ENCODE measurements at places on chromosomes 1 and 21.
A peak's percentile ranks its signal among the peaks of the same experiment; 100 is the strongest.

DNA sequence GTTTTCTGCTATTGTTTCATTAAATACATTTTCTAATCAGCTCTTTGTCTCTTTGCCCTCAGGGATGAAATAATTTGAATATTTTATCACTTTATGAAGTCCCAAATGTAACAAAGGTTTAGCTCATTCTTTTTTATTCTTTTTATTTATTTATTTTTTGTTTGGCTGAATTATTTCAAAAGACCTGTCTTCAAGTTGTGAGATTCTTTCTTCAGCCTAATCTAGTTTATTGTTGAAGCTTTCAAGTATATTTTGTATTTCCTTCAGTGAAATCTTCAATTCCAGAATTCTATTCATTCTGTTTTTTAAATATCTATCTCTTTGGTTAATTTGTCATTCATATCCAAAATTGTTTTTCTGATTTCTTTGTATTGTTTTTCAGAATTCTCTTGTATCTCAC is 10.8 kb downstream of the LY9 start:
- no peak for DNase-seq

- no peak for DNase-seq
These were observed 15.4 kb downstream of the PDXK start for GRCh38 chr21:43734131-43734927.

DNA sequence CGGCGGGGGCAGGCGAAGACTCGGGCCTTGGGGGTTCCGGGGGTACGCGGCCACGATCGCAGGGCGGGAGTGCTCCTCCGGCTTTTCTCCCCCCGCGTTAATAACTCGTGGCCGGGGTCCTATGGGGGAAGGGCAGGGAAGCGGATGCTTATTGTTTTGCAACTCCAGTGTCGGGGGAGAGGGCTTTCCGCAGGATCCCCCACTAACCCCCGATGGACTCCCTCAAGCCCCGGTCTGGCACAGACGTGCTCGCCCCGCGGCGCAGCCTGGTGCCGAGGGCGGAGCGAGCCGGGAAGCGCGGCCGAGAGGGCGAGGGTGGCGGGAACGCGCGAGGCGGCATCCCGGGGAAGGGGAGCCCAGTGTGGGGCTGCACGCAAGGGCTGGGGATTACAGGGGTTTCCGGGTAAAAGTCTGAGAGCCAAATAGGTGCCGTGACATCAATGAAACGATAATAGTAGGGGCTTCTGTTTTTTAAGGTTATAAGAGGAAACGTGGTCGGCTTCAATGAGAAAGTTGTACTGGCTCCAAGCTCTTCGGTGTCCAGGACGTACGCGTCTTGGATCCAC is 772 bp downstream of the UCK2 start:
- no peak for DNase-seq

- no peak for DNase-seq
These were observed 203.7 kb downstream of the PLA2G4A start for GRCh38 chr1:187032316-187032981.

- DNase-seq, result peak; percentile 57
These were observed 738 bp upstream of the CDC42BPA start for GRCh38 chr1:227318853-227319607.

DNA sequence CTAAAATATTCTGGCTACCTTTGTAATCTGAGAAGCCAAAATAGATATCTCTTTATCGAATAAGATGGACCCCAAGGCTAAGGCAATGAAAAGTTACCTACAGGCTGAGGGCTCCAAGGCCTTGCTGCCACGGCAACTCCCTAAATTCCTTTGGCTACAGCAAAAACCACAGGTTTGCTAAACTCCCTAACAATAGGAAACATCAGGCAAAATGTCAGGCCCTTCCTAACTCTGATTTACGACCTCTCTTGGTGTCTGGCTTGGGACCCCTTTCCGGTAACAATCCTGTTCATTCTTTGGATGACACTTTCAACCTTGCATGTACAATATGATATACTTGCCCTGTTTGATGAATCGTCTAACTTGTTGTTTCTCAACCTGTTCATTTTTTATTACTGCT is 11.3 kb upstream of the OR2T8 start:
- DNase-seq, result no peak

DNA sequence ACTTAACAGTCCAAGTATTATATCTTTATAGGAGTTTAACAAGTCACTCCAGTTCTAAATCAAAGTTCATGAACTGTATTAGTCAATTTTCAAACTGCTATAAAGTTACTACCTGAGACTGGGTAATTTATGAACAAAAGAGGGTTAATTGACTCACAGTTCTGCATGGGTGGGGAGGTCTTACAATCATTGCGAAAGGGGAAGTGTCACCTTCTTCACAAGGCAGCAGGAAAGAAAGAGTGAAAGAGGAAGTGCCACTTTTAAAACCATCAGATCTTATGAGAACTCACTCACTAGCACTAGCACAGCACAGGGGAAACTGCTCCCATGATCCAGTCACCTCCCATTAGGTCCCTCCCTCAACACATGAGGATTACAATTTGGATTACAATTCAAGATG is 70.0 kb downstream of the CLCA4 start:
- DNase-seq, result no peak

DNA sequence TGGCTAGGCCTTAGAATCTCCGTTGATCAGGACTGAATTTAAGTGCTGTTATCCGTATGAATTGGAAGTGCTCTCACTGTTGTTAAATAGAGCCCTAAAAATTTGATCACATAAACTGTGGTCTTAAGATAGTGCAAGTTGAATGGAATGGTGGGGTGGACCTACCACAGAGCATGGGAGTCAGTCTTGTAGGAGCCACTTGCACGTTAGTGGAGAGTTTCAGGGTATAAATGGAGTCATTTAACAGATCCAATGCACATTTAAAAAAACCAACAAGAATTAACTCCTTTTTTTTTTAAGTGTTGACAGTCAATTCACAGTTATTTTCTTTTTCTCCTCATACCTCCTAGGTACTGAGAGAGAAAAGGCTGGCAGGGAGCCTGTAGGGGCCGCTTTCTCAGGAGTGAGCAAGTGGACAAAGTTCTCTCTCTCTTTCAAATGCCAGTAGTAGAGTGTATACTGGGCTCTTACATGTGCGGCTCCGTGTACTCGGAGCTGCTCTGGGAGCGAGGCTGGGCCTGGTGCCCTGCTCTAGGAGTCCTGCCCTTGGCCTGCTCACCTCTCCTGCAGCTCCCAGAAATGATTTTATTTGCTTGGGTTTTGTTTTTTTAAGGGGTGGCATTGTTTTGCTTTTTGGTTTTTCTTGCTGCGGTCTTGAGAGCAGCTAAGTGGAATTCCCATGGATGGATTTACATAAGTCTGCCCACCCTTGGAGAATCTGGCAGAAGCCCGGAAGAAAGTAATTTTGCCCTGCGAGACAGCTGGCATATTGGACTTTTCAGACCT is 91.3 kb downstream of the ATP5PO start:
- DNase-seq, result no peak

- DNase-seq, result no peak
These were observed 350.5 kb upstream of the VAMP3 start for GRCh38 chr1:7420470-7421100.

- no peak for DNase-seq
These were observed 86.8 kb downstream of the ATP1B1 start for GRCh38 chr1:169193191-169193850.

DNA sequence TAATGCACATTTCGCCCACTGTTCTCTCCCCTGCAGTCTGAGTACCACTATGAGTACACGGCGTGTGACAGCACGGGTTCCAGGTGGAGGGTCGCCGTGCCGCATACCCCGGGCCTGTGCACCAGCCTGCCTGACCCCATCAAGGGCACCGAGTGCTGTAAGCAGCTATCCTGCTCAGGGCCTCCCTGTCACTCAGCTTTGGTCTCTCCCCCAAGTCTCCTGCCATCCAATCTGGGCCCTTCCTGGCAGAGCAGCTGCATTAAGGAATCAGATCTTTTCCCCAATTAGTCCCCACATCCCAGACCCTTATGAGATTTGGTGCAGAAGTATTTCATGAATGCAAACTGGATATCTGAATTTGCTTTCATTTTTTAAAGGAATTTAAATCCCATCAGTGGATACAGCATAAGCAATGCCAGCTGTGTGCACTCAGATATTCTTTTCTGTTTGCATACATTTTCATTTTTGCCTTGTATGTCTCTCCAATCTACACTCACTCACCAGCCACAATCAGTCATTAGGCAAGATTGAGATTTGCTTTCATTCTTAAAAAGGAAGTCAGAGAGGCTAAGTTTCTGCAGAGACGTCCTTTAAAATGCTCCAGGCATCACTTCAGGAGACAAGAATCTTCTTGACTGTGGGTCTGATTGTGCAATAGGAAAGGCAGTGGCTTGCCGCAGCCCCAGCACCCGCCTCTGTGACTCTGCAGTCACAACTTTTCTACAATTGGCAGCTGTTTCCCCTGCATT is 48.1 kb downstream of the ELAPOR1 start:
- no peak for DNase-seq

GRCh38 chr1:176670853-176671252 is 207.9 kb downstream of the PAPPA2 start:
- DNase-seq, result no peak

DNA sequence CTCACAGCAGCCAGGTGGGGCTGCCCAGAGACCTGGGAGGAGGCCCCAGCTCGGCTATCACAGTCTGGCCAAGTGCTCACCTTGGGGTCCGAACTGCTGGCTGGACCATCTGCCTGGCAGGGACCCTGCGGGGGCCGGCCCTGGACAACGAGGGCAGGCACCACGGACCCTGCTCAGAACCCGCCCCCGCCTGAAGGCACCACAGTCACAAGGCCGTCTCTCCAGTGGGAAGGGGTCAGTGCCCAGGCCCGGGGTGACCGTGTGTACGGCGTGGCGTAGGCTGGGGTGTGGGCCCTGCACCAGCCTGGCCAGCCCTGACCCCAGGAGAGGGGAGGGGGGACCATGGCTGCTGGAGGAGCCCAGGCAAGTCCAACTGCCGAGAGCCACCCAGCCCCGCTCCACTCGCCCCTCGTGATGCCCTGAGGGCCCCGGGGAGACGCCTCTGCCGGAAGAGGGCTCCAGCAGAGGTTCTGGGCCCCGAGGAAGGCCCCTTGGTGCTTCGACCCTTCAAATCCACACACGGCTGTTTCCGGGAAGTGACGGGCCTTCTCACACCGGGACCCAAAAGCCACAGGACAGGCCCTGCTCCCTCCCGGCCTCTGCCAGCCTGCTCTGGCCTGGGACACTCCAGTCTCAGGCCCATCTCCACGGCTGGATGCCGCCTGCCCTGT is 11.2 kb upstream of the RNF223 start:
- no peak for DNase-seq

All from iPS DF 19.7 (cell line).